Natural killer cell (primary cell): ENCODE measurements at places on chromosomes 1 and 21.

GRCh38 chr1:162605225-162605927 lies 26.9 kb upstream of the DDR2 start:
- DNase-seq, result no peak

- no peak for DNase-seq
These were observed 37.7 kb downstream of the MYOM3 start for GRCh38 chr1:24074196-24074595.

DNA sequence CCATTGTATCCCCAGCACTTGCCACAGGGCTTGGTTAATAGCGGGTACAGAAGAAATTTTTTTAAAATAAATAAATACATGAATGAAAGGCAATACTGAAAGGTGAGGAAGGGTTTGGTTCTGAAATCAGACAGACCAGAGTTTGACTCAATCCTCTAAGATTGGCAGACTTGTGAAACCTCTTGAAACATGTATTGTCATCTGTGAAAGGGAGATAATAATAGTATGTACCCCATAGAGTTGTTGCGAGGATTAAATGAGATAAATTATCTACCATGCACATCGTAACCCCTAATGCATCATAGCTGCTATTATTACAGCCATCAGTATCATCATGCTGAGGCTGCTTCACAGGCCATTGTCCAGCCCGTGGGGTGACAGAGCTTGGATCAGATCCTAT lies 41.4 kb downstream of the S1PR1 start:
- no peak for DNase-seq

- DNase-seq, result no peak
These were observed 38.7 kb upstream of the SYT6 start for GRCh38 chr1:114192328-114192727.

- no peak for DNase-seq
These were observed 496.5 kb upstream of the ADGRL2 start for GRCh38 chr1:81304187-81304586.

DNA sequence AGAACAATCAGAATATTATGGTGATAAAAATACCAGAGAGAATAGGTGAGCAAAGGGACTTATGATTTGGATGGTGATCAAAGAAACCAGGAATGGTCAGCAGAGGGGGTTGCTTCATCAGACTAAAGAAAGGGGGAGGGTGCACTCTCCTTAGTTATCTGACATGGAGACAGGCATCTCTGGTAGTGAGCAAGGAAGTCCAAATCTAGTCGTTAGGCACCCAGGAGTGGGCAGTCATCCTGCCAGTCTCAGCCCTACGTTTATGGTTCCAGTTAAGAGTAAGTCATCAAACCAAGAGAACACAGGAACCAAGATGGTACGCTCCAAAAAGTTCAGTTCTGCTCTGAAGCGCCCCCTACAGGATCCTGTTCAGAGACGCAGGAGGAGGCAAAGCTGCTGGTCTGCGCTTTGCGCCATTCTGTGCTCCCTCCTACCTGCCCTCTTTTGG lies 28.6 kb downstream of the EBNA1BP2 start:
- DNase-seq, result no peak

DNA sequence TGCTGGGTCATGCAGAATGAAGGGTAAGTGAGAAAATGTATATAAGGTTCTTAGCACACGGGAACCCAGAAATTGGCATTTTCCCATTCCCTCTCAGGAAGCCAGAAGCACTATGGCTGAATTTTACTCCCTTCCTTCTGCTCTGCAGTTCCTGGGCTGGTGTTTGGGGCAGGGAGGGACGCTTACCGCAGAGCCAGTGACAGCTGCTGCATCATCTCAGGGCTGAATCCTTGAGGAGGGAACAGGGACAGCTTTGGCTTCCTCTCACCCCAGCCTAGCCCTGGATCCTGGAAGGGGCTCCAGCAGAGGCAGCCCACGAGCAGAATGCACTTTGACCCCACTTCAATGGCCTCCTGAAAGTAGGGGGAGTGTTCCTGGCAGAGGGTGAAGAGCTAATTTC lies 12.0 kb downstream of the PLA2G2D start:
- no peak for DNase-seq

- no peak for DNase-seq
These were observed 2.4 kb upstream of the PEF1 start for GRCh38 chr1:31647106-31647505.
